ENCODE measurements at places on chromosomes 5 and 9. TPM values are rescaled to one million over a fixed set of nuclear protein-coding genes. Genes with fewer than 3 reads are reported as not detected.

- DNase-seq = no peak
Observed at GRCh38 chr5:137815202-137815990, 52.3 kb upstream of the MYOT start.

- no peak for DNase-seq
Observed at GRCh38 chr5:87311405-87312279, 44.0 kb downstream of the RASA1 start.

GRCh38 chr9:7979611-7980010, 180.0 kb upstream of the DMAC1 start:
- DNase-seq = no peak

DNA sequence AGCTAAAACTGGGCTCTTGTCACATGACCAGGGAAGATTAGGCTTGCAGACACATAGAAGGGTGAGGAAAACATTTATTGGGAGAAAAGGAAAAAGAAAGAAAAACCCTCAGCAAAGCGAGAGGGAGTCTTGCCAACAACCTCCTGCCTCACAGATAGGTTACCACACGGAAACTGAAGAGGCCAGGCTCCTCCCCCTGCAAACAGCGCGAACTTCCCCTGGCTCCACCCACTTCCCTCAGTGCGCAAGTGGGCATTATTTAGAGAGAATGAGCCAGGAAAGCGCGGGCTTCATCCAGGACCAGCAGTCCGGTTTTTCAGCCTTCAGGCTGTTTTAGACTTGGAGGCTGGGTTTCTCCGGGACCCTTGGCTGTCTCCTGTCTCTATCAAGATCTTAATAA, 70.3 kb downstream of the STK32A start:
- no peak for DNase-seq

- no peak for DNase-seq
Observed at GRCh38 chr5:112918136-112918535, 3.9 kb downstream of the REEP5 start.

DNA sequence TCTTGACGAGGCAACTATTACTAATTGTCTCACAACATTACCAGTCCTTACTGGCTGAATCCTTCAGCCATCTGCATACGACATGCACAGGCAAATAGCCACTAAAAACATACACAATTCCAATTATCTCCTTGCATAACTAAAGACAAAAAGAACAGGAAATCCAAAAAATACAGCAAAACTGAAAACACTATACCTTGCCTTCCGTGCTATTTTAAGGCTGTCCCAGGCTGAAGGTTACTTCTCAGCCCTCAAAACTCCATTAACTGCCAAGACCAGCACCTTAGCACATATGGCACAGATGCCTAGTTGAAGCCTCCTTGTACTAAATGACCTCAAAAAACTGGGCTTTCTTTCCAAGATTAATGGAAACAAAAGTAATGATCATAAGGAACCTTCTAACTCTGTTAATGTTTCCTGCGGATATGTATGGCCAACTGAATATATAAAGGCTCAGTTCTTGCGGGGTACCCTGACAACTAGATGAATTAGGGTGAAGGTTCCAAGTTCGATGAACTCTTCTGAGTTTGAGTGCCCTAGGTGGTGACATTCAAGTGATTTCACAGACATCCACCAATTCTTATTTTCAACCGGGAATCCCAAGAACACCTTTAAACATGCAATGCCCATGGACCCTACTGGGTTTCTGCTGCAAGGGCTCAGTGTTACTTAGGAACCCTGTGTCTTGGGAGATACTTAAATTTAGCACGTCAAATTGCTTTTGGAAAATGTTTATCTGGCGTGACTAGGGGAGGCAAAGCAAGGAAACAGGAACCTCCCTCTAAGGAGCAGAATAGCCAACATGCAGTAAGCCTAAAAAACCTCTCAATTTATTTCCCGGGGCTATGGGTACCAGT, 455.3 kb downstream of the RAB3C start:
- no peak for DNase-seq

GRCh38 chr9:87959916-87960581, 14.3 kb downstream of the CDK20 start:
- peak; percentile 62 for DNase-seq

DNA sequence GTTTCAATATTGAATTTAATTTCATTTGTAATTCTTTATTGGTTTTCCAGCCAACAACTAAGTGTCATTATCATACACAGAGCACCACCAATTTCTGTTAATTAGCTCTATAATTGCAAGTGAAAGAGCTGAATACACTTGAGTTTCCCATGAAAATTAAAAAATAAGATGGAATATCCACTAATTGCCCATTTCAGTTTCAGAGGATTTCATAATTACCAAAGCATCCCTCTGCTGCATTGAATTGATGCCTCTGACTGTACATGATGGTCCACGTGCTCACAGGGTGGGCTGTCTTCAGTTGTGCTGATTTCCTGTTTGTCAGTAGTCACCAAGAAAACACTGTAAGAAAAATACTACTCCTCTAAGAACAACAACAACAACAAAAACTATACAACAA, 163.8 kb downstream of the CHSY3 start:
- DNase-seq = no peak

GRCh38 chr9:95264954-95265615, 52.4 kb downstream of the FANCC start:
- no peak for DNase-seq

- DNase-seq = no peak
Observed at GRCh38 chr9:2281031-2281802, 266.1 kb downstream of the SMARCA2 start.

DND1 gene
- total RNA-seq = 0.89 TPM

DNA sequence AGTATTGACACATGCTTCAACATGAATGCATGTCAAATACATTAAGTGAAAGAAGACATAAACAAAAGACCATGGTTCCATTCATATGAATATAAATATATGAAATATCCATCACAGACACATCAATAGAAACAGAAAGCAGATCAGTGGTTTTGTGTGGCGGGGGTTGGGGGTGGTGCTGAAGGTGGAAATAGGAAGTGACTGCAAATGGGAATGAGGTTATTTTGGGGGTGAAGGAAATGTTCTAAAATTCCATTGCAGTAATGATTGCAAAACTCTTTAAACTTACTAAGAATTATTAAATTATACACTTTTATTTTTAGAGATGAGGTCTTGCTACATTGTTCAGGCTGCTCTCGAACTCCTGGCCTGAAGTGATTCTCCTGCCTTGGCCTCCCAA, 28.7 kb downstream of the TAF1L start:
- no peak for DNase-seq

DNA sequence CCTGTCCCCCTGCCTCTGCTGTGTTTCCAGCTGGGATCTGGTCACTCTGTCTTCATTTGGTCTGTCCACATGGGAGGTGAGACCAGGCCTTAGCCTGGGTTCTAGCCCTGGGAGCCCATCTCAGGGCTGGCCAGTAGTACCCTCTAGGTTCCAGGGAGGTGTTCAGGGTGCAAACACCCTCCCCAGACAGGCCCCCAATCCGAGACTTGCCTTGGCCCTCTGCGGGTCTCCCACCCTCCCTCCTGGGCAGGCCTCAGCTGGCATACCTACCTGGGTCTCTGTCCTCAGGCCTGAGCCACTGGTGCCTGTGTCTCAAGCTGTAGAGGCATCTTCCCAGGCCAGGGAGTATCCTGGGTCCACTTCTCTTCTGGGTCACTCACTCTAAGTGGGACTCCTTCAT, 925 bp upstream of the SAPCD2 start:
- no peak for DNase-seq

DNA sequence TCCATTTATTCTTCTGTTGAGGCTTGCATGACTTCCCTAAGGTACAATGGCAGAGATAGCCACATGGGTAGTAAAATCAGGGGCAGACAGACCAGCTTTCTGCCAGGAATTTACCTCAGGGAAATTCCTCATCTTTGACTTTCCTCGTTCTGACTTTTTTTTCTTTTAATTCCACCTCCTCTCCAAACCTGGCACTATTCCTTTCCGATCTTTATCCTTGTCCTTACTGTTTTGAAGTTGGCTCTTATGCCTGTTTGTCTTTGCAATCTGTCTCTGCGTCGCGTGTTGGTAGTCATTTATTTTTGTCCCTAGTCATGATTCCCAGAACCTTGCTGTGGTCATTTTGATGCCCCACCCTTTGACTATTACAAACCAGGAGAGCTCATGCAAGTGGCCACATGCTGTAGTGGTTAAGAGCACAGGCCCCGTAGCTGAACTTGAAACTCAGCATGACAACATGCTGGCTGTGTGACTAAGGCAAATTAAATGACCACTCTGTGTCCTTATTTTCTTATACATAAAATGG, 19.0 kb downstream of the TMC1 start:
- no peak for DNase-seq

GRCh38 chr9:28951945-28952344, 1378.7 kb upstream of the C9orf72 start:
- no peak for DNase-seq
